Activated T-helper 1 cell treated with Interleukin-2 at 50 U/mL for 16 hours (primary cell): ENCODE measurements at places on chromosomes 6 and 20.

- no peak for DNase-seq
Observed at GRCh38 chr20:16212790-16213189, 360.5 kb downstream of the KIF16B start.

- DNase-seq, result no peak
Observed at GRCh38 chr20:57652606-57653545, 32.6 kb upstream of the ZBP1 start.

- DNase-seq, result no peak
Observed at GRCh38 chr20:23002276-23002675, 32.8 kb upstream of the SSTR4 start.

DNA sequence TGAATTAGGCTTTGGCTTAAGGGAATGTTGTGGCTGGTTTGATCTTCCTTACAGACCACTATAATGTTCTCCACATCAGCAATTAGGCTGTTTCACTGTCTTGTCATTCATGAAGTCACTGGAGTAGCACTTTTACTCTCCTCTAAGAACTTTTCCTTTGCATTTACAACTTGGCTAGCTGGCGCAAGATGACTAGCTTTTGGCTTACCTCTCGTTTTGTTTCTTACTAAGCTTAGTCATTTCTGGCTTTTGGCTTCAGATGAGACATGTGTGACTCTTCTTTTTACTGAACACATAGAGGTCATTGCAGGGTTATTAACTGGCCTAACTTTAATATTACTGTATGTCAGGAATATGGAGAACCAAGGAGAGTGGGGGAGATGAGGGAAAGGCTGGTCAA lies 143.2 kb downstream of the PTCHD4 start:
- DNase-seq, result no peak

- no peak for DNase-seq
Observed at GRCh38 chr20:5570452-5570851, 179.7 kb upstream of the SHLD1 start.

- no peak for DNase-seq
Observed at GRCh38 chr6:90319979-90320685, 23.5 kb upstream of the BACH2 start.

DNA sequence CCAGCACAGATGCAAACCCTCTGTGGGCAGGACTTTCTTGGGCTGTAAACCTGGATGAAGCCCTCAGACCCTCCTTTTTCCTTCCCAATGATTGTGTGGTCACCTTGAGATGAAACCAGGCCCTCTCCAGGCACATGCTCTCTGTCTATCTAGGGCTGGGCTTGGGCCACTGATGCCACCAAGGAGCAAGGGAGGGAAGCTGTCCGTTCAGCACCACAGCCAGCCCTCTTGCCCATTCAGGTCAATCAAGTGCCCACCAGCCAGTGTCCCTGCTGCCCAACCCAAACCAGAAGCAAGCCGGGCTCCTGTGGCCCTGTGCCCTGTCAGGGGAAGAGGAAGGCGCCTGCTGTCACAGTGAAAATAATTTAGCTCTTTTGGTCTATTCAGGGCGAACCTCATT lies 8.0 kb downstream of the STMN3 start:
- DNase-seq, result no peak

DNA sequence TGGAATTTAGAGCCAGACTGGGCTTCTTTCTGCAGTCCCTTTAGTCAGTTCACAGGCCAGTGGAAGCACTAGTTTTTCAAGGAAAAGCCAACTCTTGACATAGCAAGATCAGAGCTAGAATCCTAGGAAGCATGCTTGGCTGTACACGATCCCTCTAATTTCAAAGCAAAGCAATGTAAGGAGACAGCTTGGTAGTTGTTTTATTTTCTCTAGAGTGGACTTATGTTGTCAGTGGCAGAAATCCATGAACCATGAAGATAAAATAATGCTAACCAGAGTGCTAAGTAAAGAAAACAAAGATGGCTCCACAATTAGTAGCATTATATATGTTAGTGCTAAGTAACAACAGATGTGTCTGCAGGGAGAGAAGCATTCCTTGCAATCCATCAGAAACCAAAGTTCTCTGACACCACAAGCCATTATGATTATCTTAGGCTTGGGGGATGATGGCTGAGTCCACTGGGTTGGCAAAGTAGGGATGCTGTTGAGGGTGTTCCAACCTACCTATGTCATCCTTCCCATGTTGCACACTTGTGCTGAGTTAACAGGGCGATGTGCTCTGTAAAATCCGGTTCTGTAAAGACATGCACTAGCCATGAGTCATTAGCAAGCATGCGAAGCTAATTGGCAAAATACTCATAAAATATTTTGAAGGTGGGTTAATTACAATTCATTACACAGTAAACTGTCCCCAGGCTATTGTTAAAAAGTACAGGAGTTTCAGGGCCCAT lies 115.2 kb downstream of the BMP2 start:
- no peak for DNase-seq
